T-helper 17 cell (primary cell): ENCODE measurements at places on chromosomes 2 and 18. TPM values are rescaled to one million over a fixed set of nuclear protein-coding genes. Genes with fewer than 3 reads are reported as not detected.

GRCh38 chr18:45456090-45457021, 158.9 kb upstream of the SLC14A2 start:
- DNase-seq: no peak

GRCh38 chr18:56382541-56382940, 255.9 kb downstream of the TXNL1 start:
- no peak for DNase-seq

DNA sequence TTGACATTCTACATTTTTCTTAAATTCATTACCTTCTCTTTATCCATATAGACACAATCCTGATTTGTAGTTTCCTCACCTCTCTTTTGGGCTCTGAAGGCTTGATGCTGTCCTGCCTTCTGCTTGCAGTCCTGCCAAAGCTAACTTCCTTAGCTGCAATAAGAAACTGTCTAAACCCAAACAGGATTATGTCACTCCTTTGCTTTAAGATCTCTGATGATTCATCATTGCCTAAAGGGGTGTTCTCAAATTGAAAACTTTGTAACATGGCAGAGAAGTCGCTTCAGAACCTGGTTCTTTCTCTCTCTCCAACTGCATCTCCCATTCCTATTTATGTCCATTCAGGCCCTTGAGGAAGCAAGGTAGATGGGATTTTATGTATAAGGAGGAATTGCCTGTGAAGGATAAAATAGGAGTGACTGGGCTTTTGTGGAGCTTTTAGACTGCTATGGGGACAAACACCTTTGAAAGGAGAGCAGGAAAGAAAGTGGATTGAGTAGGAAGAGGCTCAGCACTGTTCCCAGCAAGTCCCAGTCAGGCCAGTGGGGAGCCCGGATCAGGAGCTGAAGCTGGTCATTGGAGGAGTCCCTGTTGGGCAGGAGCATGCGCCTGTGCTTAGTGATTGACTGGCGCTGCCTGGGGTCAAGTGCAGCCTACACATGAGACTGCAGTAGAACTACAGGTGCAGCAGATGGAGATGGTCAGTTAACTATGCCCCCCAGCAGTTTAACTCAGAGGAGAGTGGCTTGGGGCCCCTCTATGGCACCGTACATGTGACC, 390.6 kb downstream of the CTNNA2 start:
- DNase-seq: no peak

- no peak for DNase-seq
Measured at GRCh38 chr2:128799284-128799552, 480.6 kb upstream of the HS6ST1 start.

CXCR1 gene
- total RNA-seq: not detected

CPO gene
- 0.22 TPM for total RNA-seq

NXPH2 gene
- not detected for total RNA-seq

GRCh38 chr2:127174136-127174535, 46.0 kb downstream of the CYP27C1 start:
- no peak for DNase-seq

GRCh38 chr2:95390881-95391321, 11.6 kb upstream of the FAHD2A start:
- DNase-seq: no peak

- no peak for DNase-seq
Measured at GRCh38 chr18:62898359-62898758, 183.0 kb downstream of the PHLPP1 start.

GRCh38 chr2:71784734-71785511, 331.6 kb downstream of the DYSF start:
- no peak for DNase-seq

- no peak for DNase-seq
Measured at GRCh38 chr2:221103930-221104329, 468.2 kb downstream of the EPHA4 start.

AMER3 gene
- not detected for total RNA-seq

UGT1A5 gene
- total RNA-seq: not detected

DAW1 gene
- total RNA-seq: not detected

- no peak for DNase-seq
Measured at GRCh38 chr2:136019306-136019705, 33.9 kb upstream of the DARS1 start.

- no peak for DNase-seq
Measured at GRCh38 chr2:183011743-183012142, 26.5 kb downstream of the NCKAP1 start.

DNA sequence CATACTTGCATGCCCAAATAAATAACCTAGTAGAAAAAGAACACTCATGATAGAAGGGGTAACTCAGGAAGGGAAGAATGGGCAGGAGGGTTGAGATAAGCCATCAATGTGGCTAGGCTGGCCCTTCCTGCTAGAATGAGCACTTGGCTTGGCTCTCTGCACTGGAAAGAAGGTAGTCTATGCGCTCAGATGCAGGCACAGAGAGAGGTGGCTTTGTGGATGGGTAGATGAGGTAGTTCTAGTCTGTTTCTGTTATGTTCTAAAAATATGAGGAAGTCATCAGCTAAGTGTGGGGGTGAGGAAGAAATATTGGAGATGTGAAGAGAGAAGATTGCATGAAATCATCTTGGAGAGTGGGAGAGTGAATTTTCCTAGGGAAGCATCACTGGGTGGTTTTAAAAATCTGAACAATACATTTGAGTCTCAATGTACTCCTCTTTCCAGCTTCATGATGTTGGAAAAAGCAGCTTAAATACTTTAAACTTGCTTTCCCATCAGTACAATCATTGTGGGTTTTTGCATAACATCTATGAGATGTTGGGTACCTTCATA, 357.1 kb downstream of the CNTNAP5 start:
- no peak for DNase-seq

DNA sequence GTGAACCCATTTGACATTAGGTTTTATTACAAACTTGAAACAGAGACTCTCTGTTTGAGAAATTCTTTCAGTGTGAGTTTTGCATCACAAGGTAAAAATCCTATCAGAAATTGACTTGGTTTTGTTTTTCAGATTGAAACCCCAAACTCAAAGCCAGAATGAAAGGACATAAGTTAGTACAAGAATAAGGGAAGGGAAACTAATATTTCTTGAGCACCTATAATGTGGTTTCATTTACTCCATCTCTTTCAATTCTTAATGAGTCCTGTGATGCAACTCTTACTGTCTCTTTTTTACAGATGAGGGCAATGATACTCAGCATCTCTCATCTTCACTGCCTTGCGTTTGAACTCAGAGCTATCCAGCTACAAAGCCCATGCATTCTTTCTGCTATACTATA, 210.0 kb upstream of the SIX3 start:
- DNase-seq: no peak
